SJSA1 (cell line): ENCODE measurements at places on chromosomes 4 and X. TPM values are rescaled to one million over a fixed set of nuclear protein-coding genes. Genes with fewer than 3 reads are reported as not detected.

COL4A5 gene
- 30.5 and 68.7 TPM in 2 replicates for total RNA-seq

- no peak for DNase-seq
Observed at GRCh38 chrX:33855251-33855650, 276.9 kb downstream of the FAM47A start.

DNA sequence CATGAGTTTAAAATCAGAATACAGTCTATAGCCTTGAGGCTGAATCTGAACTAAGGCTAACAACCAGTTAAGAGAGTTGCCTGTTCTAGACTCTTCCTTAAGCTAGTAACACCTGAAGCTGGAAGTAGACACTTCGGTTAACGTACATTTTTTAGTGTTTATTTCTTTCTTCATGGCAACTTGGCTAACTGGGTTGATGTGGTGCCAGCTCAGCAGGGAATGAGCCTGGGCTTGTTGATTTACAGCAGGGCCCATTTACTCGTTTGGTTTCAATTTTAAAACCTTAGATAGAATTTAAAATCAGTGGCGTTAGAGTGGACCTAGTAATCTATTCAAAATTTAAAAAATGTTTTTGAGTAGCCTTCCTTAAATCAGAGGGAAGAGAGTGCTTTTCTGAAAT lies 137.6 kb upstream of the ESX1 start:
- no peak for DNase-seq

DNA sequence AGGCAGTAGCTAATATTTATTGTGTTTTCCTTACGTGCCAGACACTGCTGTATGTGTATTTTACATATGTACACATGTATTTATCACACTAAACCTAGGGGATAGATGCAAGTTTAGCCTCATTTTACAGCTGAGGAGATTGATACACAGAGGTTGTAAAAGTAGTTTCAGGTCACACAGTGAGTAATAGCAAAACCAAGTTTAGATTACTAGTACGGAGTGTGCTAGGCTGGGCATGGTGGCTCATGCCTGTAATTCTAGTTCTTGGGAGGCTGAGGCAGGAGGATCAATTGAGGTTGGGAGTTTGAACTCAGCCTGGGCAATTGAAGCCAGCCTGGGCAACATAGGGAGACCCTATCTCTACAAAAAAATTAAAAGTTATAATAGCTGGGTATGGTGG lies 701.1 kb upstream of the ATOH1 start:
- DNase-seq = no peak

GRCh38 chr4:48227662-48228061 lies 42.0 kb downstream of the TEC start:
- DNase-seq = no peak

CSN1S1 gene
- not detected in 2 replicates for total RNA-seq

FATE1 gene
- total RNA-seq = not detected in 2 replicates

DNA sequence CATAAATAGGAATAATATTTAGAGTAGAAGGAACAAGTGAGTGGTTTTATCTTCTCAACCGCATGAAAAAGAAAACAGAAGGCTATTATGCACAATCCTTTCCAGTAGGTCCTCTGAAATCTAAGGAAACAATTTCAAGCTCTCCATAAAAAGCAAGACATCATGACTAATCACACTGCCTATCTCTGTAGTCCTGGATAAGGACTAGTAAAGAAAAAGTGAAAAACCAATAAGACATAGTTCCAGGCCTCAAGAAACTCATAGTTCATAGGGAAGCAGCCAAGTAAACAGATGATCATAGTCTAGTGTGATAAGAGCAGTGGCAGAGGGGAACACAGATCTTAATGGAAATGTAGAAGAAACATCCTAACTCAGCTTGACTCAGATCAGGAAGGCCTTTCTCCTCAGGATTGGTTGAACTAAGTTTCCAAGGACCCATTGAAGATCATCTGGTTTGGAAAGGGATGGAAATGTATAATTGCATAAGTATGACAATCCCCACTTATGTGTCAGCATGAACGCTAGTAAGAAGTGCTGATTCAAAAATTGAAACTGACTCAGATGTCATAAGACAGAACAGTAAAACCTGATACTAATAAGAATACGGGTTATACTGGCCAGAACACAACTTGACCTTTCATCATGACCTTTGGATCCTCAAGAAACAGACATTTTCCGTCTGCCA lies 155.3 kb downstream of the GRIA3 start:
- no peak for DNase-seq

- DNase-seq = no peak
Observed at GRCh38 chrX:124736553-124737270, 390.3 kb downstream of the SH2D1A start.

DNA sequence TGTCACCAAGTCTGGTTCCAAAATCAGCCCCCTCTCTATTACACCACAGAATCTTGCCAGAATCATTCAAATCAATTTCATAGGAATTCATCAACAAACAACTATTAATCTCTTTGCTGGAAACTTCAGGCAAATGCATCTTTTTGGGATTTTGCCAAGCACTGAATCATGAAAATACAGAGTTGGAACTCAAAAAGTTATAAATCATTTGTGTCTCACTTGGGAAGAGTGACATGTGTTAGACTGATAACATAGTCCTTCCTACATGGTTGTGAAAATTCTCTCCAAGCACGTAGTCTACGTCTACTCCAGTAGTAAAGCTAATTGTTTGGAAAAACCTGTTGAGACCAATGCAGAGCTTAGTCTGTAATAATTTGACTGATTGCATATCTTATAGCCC lies 19.0 kb downstream of the CXCL8 start:
- no peak for DNase-seq

DNA sequence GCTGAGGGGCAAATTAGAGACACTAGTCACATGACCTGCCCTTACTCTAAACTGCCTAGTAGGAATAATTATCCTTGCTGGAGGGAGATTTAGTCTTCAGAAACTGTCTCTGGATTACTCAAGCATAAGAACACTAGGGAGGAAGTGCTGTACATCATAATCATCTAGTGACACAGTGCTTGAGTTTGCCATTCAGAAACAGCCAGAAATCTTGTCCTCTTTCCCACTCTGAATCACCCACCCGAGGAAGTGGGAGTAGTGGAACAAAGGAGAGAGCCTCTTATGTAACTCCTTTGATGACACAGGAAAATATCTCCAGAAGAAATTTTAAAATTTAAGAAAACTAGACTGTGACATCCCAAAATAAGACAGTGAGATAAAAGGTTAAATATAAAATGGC lies 69.3 kb upstream of the PCDH19 start:
- no peak for DNase-seq

TRAM1L1 gene
- total RNA-seq = 5.3 and 5.7 TPM in 2 replicates

DNA sequence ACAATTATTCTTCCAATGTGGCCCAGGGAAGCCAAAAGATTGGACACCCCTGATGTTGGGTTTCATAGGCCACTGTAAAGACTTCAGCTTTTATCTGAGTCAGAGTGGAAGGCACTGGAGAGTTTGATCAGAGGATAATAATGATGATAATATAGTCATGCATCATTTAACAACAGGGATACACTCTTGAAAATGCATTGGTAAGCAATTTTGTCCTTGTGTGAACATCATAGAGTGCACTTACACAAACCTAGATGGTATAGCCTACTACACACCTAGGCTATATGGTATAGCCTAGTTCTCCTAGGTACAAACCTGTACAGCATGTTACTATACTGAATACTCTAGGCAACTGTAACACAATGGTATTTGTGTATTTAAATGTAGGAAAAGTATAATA lies 70.5 kb downstream of the COQ2 start:
- no peak for DNase-seq

DNA sequence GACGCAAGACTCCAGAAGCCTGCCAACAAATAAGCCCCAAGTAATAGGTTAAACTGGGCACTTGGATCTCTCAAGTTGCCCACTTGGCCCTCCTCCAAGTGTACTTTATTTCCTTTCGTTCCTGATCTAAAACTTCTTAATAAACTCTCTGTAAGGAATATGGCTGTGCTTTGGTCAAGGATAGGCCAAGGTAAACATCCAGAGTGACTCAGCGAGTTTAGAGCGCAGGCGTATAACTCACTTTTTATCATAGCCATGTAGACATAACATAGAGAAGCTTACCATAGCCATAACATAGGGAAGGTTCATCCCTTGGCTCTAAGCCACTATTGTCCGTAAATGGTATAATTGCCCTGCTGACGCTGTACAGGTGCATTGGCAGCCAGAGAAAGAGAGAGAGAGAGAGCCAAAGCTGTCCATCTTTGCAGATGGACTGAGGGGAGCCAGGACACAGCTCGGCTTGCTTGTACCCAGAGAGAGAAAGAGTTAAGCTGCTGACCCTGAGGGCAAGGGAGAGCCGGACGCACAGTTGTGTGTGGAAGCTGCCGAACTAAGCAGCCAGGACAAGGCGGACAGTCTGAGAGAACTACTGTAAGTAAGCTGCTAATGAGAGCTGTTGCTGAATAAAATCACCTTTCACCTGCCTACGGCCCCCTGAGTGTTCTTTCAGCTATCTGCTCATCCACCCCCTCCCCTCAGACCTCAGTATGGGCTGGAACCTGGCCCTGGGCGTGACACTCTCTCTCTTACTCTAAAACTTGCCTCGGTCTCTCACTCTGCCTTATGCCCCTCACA lies 1.8 kb downstream of the TLR1 start:
- no peak for DNase-seq

LNX1 gene
- total RNA-seq = 0.09 TPM in 1 of 2 replicates, not detected in the other

DNA sequence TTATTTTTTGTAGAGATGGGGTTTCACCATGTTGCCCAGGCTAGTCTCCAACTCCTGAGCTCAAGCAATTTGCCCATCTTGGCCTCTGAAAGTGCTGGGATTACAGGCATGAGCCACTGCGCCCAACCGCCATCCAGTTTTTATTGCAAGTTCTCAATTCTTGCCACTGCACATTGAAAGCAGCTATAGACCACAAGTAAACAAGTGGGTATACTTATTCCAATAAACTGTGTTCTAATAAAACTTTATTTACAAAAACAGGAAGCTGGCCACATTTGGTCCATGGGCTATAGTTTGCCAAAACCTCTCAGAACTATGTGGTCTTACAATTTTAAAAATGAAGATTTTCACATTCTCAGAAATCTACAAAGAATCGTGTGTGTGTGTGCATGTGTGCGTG lies 313.6 kb upstream of the RASGEF1B start:
- no peak for DNase-seq

DNA sequence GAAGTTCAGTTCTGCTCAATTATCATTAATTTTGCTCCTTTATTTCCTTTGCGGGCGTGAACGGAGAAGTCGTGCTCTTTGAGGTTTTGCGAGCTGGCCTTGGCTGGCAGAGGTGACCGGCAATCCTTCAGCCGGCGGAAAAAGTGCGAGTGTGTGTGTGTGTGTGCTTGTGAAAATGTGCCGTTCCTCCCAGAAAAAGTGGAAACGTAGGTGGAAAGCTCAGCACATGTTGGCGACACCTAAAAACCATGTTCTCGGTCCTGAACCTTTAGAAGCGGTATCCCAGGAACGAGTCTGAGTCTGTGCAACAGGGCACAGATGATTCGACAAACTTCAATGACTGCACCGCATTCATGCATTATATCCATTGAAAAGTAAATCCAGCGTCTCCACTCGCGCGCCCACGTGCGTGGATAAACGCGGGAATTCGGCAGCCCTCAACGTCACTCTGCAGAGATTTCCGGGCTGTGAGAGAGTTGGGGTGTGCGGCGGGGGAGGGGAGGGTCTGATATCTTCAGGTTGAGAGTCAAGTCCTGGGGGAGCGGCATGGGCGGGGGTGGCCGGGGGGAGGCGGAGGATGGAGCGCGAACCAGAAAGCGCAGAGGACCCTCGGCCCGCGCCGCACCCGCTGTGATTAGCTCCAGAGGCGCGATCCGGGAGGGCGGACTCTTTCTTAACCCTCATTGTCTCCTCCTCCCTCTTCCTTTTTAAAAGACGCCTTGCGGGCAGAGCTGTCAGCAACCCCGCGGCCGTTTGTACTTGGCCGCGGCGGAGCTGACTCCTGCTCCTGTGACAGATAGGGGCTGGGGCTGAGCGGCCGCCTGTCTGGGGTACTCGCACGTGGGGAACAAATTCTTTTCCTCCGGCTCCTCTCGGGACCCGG lies at the start of gene SHISA3:
Gene SHISA3, plus strand, starts transcription at position 737 of the 883 bp plus-strand sequence. CDS start 569 bp downstream, outside the sequence.
- no peak for DNase-seq

DNA sequence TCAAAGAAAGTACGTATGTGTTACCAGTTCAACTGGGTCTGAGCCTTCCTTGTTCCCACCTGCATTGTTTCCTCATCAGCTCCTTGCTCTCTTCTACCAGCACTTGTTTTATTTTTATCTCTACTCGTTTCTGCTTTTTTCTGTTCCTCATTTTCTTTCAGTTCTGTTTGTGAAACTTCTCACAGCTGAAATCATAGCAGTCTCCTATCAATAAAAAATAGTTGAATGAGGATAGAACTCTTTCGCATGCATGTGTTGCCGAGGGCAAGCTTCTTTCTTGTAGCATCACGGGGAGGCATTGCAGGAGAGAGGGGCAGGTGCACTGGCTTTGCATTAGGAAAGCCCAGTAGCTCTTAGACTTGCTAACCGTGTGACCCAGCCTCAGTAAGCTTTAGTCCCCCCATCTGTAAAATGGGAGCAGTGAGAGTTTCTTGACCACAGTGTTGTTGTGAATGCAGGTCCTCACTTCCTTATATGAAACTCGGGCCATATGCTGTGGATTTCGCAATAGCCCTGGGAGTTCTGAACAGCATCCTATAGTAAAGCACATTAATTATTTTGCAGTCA lies 24.7 kb downstream of the OFD1 start:
- DNase-seq = no peak

ARHGAP36 gene
- total RNA-seq = not detected in 2 replicates

MND1 gene
- total RNA-seq = 19.3 and 35.1 TPM in 2 replicates

DCAF8L2 gene
- not detected in 2 replicates for total RNA-seq

DNA sequence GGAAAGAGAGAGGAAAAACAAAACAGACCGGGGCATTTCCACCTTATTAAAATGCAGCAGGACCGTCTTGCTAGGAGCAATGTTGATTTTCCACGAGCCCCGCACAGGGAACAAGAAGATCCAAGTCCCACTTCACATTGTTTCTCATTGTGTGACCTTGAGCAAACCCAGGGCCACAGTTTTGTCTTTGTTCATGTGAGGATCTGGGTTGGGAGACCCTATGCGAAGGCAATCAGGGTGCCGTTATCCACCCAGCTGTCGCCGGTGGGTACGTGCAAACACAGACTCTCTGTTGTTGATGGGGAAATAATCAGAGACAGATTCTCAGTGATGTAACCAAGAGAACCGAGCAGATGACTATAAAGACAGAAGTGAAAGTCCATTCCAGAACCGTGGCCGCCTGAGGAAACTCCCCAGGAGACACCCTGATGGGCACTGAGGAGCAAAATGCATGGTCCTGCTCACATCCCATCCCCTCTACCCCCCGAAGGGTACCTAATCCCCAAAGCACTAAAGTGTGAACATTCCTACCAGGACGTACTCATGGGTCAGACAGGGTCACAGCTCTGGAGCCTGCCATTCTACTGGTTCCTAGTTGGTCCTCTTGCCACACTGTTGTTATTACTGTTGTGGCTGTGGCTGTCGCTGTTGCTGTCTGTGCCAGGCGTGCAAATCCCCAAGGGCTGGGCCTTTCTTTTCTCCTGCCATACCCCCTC lies 102.7 kb upstream of the RBPJ start:
- no peak for DNase-seq
